Activated CD4-positive, alpha-beta T cell treated with anti-CD3 and anti-CD28 coated beads, Interleukin-2, amount 50 U/mL, for 16 hours (primary cell): ENCODE measurements at places on chromosomes 11 and 22.

DNA sequence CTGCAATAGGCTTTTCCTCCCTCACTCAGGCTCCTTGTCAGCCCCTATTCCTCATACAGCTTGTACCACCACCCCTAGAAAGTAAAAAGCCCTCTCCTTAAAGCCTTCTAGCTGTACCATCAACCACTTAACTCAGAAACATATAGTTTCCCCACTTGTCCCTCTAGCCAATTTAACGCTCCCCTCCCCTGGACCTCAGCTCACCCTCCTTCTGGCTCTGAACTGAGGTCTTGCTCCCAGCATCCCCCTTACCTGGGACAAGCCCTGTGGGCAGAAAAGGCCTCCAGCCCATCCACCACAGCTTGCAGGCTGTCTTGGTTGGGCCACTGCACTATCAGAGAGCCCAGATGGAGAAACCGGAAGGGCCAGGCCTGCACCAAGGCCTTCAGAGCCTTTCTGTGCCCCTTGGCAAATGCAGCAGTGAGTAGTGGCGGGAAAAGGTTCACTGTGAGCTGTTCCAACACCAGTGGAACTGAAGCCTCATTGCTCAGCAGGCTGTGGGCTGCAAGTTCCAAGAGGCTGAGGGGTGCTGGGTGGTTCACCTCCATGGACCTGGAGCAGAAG, 12.4 kb upstream of the TOP3B start:
- no peak for DNase-seq

DNA sequence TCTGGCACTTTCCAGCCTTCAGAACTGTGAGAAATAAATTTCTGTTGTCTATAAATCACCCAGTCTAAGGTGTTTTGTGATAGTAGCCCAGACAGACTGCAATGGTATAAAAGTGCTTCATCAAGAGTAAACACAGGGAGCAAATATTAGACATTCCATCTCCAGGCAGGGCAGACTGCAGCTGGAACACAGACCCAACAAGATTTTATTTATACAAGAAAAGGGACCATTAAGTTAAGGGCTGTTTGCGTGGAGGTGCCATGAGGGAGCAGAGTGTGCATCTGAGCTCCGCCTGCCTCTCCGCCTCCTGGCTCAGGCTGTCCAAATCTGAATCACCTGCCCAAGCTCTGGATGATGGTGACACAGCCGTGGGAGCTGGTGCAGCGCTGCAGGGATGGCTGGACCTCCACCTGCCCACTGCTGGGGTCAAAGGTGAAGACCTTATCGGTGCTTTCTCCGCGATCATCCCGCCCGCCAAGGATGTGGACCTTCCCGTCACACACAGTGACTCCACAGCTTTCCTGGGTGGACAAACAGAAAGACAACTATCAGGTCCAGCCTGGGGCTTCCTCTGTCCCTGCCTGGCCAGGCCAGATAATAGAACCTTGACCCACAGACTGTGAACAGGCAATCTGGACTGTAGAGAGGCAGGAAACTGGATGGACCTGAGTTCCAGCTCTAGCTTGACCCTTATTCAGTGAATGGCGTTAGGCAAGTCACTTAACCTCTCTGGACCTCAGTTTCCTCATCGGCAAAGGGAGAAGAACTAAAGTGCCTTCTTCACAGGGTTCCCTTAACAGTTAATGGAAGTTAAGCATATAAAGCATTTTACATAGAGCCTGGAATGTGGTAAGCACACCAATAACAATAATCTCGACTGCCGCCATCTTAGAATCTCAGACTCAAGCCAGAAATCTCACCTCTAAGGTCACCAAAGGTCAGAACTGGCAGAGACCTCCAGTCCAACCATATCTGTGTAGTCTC, 10.5 kb downstream of the KLHL35 start:
- no peak for DNase-seq

DNA sequence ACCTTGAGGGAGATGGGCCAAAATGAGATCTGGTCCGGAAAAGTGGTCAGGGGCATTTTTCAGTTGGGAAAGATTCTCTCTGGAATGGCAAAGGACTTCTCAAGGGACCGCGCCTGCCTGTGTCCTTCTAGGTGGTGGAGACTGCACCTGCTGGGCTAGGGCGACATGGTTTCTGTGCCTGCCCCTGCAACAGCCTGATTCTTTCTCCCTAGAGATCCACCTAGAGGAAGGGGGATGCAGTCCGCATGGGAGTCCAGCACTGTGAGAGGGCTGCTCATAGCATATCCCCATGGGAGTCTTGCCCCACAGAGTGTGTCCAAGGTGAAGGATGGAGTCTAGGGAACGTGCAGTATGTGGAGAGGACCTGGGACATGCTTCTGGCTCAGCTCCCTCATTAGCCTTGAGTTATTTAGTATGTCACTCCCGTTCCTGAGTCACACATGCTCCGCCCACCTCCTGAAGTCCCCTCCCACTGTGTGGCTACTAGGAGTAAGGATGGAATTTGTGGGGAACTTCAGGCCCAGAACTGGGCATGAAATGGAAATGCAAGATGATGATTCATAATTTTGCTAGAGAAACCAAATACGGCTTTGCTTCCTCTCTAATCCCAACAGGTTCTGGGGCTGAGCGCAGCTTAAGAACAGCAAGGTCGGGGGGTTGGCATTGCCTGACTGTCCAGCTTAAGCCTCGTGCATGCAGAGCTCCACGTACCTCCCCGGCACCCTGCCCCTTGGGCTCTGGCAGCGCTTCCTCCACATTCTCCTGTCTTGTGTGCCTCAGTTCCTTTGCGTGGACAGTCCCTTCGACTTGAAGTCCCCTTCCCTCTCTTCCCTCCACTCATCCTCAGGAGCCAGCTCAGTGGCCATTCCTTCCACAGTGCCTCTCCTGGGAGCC, 35.0 kb downstream of the GRIK4 start:
- DNase-seq = no peak

DNA sequence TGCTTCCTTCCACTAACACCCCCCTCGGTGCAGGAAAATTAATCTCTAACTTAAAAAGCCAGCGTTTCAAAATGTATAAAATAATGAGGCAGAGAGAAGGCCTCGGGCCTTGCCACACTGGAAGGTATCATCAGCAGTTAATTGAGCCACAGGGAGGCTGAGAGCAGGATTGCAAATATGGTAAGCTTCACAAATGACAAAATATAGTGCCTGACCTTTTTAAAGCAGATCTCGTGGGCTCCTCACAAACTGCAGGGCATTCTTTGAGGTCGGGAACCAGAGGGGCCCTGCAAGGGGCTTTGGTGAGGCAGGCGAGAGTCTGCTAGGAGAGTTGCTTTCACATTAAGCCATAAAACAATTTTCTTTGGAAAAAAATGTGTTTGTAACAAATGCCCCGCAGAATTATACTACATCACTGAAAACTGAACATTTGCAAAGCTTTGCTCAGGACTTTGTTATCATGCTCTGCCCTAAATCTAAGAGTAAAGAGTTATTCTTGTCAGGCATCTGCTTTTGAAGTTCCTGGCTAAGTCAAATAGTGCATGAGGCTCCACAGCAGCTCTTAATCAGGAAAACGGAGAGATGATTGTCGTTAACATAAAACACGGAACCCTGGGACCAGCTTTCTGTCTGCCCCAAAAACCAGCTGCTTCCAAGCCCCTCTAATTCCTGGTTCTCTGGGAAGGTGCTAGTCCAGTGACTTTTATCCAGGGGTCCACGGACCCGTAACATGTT, 61.4 kb upstream of the SYT13 start:
- DNase-seq = no peak
